Activated CD4-positive, alpha-beta T cell treated with anti-CD3 and anti-CD28 coated beads, Interleukin-2, Interleukin-4, amounts not matched to agents 100 ng/mL and 50 ng/mL, durations not matched to agents 16 hours and 8 hours (primary cell): ENCODE measurements at places on chromosomes 1 and 21.

DNA sequence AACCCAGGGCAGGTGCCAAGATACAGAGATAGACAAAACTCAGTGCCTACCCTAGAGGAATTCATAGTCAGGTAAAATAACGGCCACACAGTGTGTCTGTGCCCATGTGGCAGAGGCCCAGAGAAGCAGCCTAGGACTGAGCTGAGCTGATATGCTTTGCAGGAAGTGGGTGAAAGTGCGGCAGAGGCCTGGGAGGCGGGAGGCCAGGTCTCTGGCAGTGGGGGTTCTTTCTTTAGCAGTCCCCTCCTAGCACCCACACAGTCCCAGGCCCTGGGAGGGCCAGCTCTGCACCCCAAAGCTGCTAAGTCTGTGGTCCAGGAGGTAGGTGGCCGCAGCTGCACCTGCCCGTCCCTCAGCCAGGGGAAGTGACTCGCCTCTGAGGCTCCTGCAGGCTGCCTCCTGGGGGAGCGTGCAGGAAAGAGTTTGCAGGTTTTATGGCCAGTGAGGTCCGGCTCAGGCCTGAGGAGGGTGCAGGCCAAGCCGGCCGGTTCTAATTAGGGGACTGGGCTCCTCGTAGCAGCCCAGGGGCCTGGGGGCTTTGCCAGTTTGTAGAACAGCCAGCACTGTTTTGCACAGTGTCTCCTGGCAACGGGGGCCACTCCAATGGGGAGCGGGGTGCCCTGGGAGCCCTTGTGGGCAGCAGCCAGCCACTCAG is 107.9 kb downstream of the SPSB1 start:
- no peak for DNase-seq

DNA sequence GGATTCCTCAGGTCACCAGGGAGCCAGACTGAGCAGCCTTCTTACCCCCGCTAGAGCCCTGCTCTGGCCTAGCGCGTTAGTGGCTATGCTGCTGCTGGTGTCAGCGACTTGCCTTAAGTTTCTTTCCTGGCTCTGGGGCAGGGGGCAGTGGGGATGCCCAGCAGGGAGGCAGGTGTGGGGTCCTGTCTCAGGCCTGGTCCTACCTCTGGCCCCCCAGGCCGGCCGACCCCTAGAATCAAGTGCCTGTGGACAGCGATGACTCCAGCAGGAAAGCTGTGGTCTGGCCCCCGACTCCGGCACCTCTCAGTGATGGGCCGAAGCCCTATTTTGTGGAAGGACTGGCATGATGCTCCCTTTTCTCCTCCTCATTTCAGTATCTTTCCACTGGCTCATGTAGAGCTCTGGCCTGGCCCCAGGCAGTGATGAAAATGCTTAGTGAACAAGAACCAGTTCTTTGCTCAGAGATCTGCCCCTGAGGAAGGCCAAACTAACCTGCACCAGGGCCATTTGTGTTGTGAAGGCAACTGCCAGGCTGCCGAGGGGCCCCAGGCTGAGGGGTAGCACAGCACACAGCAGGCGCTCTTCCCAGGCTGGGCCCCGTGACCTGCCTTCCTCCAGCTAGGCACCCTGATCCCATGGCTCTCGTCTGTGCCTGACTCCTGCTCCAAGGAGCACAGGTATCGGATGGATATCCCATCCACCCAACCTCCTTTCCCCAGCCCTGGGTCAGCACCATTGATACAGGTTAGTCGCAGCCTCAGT is 23.7 kb downstream of the MRPL37 start:
- DNase-seq: no peak

- DNase-seq: no peak
Measured at GRCh38 chr1:211683396-211684297, 8.2 kb upstream of the NEK2 start.

- no peak for DNase-seq
Measured at GRCh38 chr1:185567440-185567839, 166.8 kb upstream of the HMCN1 start.

DNA sequence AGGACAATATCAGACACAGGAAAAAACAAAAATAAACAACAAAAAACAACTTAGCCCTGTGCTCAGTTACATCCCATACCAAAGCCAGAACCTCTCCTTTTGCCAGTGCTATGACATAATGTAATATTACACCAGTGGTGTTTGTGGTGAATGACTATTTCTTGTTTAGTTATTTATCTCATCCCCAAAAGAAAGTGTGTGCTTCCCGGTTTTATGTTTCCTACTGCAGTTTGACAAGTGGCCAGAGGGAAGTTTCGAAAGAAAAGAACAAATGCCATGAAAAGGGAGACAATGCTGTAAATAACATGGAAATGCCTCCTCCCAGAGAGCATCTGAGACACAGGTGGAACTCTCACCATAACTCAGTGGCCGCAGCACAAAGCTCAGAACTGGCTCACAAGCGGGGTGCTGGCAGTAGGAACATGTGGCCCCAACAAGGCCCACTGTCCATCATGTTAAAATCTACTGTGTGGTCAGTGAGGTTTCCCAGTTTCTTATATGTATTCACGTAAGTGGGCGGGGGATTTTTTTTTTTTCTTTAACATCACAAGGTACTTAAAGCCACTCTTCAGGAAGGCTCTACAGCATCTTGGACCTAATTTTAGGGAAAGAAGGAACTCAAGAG is 158.2 kb downstream of the BARHL2 start:
- no peak for DNase-seq

DNA sequence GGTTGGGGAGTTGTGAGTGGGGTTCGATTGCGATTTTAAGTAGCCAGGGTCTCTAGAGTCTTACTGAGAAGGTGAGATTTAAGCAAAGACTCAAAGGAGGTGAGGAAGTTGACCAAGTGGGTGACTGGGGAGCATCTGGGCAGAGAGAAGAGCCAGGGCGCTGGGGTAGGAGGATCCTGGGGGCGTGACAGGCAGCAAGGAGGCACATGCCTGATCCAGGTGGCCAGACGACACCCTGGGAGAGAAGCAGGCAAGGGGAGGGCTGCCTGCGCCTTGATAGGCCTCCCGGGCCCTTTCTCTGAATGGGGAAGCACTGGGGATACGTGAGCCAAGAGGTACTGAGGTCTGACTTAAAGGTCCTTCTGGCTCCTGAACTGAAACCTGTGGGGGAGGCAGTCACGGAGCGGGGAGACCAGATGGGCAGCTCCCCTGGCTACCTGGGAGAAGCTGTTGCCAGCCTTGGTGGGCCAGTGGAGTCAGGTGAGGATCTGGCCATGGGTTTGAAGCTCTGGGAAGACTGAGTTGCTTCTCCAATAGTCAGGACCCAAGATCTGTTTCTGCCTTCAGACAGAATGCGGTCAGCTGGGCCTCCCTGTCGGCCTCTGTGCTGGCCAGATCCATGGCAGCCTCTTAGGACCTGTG is 5.4 kb downstream of the ZBTB48 start:
- no peak for DNase-seq

GRCh38 chr21:42833859-42834725 is 45.2 kb downstream of the WDR4 start:
- DNase-seq: no peak

DNA sequence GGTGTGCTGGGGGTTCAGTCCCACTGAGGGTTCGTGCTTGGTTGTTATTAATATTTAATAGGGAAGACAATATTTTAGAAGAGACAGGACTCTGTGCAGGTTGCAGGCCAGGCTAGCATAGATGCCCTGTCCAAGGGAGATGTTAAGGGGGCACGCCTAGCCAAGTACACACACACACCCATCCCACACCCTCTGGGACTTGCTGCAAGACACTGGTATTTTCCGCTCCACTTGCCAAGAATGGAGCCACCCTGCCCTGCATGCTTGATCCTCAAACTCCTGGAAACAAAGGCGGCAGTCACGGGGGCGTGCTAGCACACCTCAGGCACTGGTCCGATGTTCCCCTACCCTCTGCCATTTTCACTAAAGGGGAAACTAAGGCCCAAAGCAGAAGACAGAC is 99.1 kb downstream of the MRPL37 start:
- no peak for DNase-seq

DNA sequence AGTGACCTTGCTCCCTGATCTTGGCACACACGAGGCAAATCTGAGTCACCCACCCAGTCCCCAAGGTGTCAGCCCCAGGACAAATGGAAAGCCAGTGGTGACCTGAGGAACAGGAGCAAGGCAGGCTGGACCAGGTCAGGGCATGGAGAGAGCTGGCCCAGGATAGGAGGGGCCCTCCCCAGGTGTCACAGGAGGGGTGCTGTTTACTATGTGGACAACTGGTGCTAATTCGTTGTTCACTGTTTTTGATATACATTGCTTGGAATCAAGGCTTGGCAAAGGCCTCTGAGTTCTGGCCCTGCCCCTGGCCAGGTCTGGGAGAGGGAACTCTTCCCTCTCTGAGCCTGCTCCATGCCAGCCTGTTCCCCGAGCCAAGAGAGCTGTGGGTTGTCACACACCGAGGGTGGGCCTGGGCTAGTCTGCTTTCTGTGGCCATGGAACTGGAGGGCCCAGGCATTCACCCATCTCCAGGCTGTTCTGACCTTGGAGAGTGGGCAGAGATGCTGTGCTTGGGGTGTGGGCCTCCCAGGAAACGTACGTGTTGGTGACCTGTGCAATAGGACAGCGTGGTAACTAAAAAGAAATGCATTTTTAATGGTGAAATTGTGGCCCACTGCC is 41.8 kb downstream of the CRYAA start:
- DNase-seq: no peak

- DNase-seq: no peak
Measured at GRCh38 chr1:64042331-64043100, 160.9 kb upstream of the UBE2U start.

- DNase-seq: peak; percentile 75
Measured at GRCh38 chr1:52552236-52552504, 722 bp downstream of the TUT4 start.

DNA sequence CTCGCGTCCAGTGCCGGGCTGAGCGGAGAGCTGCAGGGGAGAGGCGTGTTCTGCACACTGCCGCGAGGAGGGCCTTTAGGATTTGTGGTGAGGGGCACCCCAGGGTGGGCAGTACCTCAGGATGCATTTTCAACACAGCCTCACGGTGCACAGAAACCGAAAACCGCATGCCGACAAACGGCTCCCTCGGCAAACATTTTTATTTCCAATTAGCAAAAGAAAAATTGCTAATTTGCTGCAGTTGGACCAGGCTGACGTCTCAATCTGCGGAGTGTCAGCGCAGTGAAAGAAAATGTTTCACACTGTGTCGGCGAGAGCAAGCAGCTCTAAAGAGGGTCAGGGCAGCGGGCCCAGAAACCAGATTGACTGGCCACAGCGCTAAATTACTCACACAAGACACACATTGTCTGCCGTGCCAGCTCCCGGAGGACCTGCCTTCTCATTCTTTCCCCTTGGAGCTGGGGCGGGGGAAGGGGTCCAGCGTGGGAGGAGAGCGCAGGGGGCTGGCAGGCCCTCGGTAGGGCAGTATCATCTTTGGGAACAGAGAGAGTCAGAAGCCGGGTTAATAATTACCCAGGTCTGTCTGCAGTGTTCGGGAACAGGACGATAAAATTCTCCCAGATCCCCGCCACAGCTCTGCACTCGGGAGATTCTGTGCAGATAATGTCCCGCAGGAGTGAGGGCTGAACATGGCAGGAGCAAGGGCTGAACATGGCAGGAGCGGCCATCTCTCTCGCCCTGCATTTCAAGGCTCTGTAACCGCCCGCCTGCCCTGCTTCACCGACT is 150.2 kb downstream of the PRDM16 start:
- no peak for DNase-seq

GRCh38 chr21:22585558-22585957 is 1587.3 kb downstream of the NCAM2 start:
- DNase-seq: no peak

GRCh38 chr1:27676410-27676809 is 4.4 kb upstream of the IFI6 start:
- DNase-seq: no peak

GRCh38 chr1:77951328-77951727 is 27.5 kb downstream of the FUBP1 start:
- DNase-seq: no peak

- no peak for DNase-seq
Measured at GRCh38 chr1:176551146-176551545, 88.2 kb downstream of the PAPPA2 start.

DNA sequence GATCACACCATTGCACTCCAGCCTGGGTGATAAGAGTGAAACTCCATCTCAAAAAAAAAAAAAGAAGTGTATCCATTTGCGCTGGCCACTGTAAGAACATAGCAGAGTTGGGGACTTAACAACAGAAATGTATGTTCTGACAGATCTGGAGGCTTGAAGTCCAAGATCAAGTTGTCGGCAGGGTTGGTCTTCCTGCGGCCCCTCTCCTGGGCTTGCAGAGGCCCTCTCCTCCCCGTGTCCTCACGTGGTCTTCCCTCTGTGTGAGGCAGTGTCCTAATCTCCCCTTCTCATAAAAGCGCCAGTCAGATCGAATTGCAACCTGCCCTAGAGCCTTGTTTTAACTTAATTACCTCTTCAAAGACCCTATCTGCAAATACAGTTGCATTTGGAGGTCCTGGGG is 52.6 kb downstream of the MT1HL1 start:
- DNase-seq: no peak

- DNase-seq: no peak
Measured at GRCh38 chr1:117739504-117739903, 133.7 kb downstream of the TENT5C start.

GRCh38 chr21:28283641-28284490 is 708.8 kb downstream of the LTN1 start:
- no peak for DNase-seq

- DNase-seq: no peak
Measured at GRCh38 chr1:52574594-52574993, 21.7 kb upstream of the TUT4 start.

DNA sequence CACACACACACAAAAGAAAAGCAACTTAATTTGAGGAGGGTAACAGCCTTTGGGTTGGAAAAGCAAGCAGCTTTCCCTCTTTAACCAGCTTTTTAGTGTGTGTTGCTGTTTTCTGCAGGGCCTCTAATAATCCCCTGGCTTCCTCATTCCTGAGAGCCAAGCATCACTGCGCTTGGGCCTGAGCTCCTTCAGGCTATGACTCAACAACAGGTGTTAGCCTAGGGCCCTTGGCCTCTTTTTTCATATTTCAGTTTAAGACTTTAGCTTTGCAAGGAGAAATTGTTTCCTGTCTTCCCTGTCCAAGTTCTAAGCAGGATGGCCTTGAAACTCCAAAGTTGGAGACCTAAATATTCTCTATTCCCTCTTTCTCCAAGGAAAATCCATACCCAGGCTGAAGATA is 26.2 kb upstream of the SNX27 start:
- DNase-seq: no peak

DNA sequence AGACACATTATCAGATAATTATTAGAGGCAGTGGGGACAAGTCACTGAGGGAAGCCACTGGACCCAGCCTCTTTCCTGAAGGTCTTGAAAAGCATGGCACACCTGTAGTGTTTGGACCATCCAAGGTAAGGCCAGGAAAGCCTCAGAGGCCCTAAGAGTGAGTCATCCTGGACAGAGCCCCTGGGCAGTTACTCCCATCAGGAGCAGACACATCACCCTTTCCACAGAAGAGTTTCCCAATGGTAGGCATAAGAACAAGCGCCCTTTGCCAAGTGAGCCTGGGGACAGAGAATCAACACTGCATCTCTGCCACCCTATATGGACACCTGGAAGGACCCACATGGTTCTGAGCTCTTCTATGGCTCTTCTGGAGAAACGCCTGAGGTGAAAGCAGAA is 136.0 kb downstream of the PLXNA2 start:
- DNase-seq: no peak

DNA sequence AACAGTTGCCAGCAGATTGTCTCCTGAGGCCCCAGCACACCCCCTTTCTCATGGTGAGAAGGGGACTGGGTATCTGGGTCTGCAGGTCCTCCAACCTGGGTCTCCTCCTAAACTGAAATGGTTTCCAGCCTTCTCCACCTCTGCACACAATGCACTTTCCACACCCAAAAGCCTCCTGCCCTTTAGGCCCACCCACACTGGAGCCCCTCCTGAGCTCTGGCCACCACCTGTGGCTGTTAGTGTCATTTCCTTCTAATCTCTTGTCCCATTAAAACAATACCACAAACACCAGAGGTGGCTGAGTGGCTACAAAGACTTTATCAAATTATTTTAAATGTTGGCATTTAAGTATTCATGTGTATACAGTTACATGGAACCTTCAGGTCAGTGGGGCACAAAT is 11.5 kb downstream of the GPR3 start:
- DNase-seq: no peak
